ENCODE measurements at places on chromosomes 3 and 15. TPM values are rescaled to one million over a fixed set of nuclear protein-coding genes. Genes with fewer than 3 reads are reported as not detected.

RBP2 gene
- not detected for total RNA-seq

B3GALNT1 gene
- total RNA-seq, result 0.10 TPM

CP gene
- total RNA-seq, result 4.9 TPM

CERS3 gene
- total RNA-seq, result not detected

DAZL gene
- not detected for total RNA-seq

TNFSF10 gene
- 0.11 TPM for total RNA-seq

ZNF660 gene
- not detected for total RNA-seq

NPAP1 gene
- not detected for total RNA-seq

C3orf20 gene
- 0.05 TPM for total RNA-seq

TIMP4 gene
- 12.3 TPM for total RNA-seq

CCK gene
- total RNA-seq, result 1.2 TPM

GREM1 gene
- 10.6 TPM for total RNA-seq

GRAMD2A gene
- not detected for total RNA-seq

BHLHE40 gene
- total RNA-seq, result 81.0 TPM

TMEM207 gene
- not detected for total RNA-seq

UBE2Q2 gene
- 33.7 TPM for total RNA-seq

IQSEC1 gene
- 12.3 TPM for total RNA-seq

HDC gene
- total RNA-seq, result not detected

KBTBD12 gene
- total RNA-seq, result not detected

TMEM42 gene
- 11.9 TPM for total RNA-seq

BCL2A1 gene
- total RNA-seq, result 18.5 TPM

MYZAP gene
- 1.2 TPM for total RNA-seq

COL8A1 gene
- total RNA-seq, result not detected

CIB2 gene
- total RNA-seq, result 29.6 TPM

AMT gene
- total RNA-seq, result 0.30 TPM

PTH1R gene
- 0.51 TPM for total RNA-seq

ANKRD63 gene
- 0.54 TPM for total RNA-seq

DPPA2 gene
- not detected for total RNA-seq

EXD1 gene
- total RNA-seq, result not detected

BRK1 gene
- 173 TPM for total RNA-seq

TRIM42 gene
- total RNA-seq, result not detected

SPATA12 gene
- total RNA-seq, result 0.47 TPM

PPP1R14D gene
- not detected for total RNA-seq

CHRM5 gene
- 0.02 TPM for total RNA-seq

TMEM40 gene
- 0.08 TPM for total RNA-seq

PRR23B gene
- total RNA-seq, result not detected
